ENCODE measurements at places on chromosomes 3 and 15.

GRCh38 chr3:173913397-173913796, 515.9 kb downstream of the NLGN1 start:
- no peak for DNase-seq

DNA sequence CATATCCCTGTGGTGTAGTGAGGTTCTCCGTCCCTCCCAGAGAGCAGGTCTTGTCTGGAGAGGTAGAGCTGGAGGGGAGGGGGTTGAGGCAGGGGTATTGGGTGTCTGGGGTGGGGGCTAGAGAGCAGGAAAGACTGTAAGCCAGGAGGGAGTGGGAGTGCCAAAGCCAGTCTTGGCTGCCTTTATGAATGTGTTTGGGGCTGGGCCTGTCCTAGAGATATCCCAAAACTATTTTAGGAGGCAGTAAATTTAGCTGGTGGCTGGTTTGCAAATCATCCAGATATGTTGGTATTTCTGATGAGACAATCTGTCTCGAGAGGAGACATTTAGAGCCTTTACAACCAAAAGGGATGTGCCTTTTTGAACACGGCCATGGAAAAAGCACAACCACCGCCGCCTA, 166.6 kb downstream of the TLE3 start:
- DNase-seq: no peak

DNA sequence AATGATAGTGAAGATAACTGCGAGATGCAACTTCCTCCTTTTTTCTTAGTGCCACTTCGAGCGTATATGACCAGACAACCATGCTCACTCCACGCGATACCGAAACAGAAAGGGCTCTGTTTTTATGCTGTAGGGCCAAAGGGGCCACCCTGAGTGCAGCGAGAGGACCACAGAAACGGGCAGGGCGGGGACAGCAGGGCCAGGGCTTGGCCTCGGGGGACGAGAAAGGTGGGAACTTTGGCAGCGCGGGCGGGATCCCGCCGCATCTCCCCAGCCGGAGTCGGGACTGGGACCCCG, 483 bp downstream of the VPS13C start:
- DNase-seq: no peak

- no peak for DNase-seq
These were observed 42.8 kb upstream of the RNU6-1 start for GRCh38 chr15:67882487-67883233.

DNA sequence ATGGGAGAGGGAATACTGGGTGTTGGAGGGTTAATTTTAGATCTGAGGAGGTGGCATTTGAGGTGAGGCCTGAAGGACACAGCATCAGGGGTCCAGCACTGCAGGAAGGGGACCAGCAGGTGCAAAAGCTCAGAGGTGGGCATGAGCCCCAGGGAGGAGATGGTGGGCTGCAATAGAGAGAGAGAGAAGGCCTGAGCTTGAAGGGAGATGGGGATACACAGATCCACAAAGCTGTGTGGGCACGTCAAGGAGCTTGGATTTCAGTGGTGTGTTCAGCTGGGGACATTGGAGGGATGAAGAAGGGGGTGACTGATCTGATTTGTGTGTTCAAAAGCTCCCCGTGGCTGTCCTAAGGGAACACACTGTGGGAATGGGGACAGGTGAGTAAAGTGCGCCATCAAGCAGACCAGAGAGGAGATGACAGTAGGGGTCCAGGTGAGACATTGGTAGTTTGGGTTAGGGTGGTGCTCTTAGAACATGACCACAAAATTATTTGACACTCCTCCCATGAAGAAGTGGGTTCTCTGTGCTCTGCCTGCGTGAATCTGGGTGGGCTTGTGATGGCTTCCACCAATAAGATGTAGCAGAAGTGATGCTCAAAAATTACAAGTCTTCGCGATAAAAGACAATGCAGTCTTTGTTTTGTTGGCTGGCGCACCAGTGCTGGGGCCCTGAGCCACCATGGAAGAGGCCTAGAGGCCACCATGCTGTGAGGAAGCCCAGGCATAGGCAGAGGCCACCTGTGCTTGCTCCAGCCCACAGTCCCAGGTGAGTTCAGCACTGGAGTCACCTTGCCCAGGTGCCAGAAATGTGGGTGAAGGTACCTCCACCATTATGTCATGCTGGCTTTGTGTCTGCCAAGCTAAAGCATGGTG, 1.9 kb upstream of the WNT7A start:
- DNase-seq: no peak

DNA sequence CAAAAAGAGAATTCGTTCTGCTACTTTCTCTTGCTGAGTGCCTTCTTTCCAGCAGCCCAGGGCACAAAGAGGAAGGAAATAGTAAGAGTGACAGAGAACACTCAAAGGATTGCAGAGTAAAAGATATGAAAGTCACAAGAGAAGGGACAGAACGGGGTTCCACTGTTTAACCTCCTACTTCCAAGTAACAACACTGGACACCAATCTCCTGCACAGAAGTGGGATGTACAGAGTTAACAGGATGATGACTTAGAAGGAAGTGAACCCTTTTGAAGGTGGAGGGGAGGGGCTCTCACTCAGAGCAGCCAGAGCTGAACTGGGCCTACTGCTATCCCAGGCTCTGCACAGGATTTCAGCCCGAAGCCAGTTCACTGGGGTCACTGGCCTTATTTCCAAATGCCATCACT, 130.1 kb upstream of the PRICKLE2 start:
- DNase-seq: no peak

- DNase-seq: peak; percentile 15
These were observed 91.7 kb downstream of the CEMIP start for GRCh38 chr15:80870893-80871292.

GRCh38 chr15:59104912-59105732, at the start of gene CCNB2:
TSS of gene CCNB2 (plus strand) at chr15:59105146. CDS start at chr15:59105269, 123 bp downstream.
- DNase-seq: peak; percentile 81

- no peak for DNase-seq
These were observed 69.1 kb downstream of the PEX5L start for GRCh38 chr3:179967622-179968021.

- DNase-seq: no peak
These were observed 153.4 kb upstream of the UMPS start for GRCh38 chr3:124576565-124577493.

- DNase-seq: no peak
These were observed 859.4 kb upstream of the NR2F2 start for GRCh38 chr15:95470997-95471689.

GRCh38 chr3:36904641-36905040, 40.2 kb downstream of the TRANK1 start:
- DNase-seq: no peak

GRCh38 chr3:65963787-65964677, 74.7 kb downstream of the MAGI1 start:
- DNase-seq: no peak

GRCh38 chr15:88539441-88539840, 7.0 kb downstream of the DET1 start:
- DNase-seq: no peak

DNA sequence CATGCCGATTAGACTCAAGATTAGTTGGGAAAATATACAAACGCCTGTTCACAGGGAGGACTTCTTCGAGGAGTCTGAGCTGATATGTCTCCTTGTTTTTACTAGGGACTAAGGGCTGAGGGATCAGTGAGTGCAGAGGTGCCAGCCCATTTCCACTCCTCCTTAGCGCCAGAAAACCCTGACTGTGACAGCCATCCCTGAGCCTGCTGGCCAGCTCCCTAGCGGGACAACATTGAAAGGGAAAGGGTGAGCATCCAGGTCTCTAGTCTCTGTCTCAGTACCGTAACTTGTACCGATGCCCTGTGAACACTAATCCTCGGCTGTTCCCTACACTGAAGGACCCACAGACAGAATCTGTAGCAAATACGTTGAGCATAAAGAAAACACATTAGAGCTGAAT, 243.4 kb downstream of the WNT5A start:
- no peak for DNase-seq

DNA sequence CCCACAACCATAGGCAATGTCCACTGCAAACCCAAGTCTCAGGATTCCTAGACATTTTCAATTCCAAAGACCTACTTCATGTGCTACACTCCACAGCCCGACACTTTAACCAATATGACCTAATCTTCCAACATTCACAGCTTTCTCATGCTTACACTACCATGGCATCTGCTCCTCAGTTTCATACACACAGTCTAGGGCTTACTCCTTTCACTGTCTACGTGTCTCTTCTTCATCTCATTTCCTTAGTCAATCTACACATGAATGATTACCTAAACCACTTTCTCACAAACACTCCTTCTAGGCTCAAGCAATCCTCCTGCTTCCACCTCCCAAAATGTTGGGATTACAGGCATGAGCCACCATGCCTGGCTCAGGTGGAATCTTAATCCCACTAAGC, 106.3 kb downstream of the STAG1 start:
- no peak for DNase-seq

GRCh38 chr15:65909831-65910230, 40.5 kb downstream of the RAB11A start:
- DNase-seq: no peak

- no peak for DNase-seq
These were observed 136.4 kb upstream of the IL12A start for GRCh38 chr3:159852266-159852665.

Data from AG09319 (cell line).